ENCODE measurements at places on chromosomes 12 and 14.

GRCh38 chr12:106710143-106710893 is 64.2 kb upstream of the RIC8B start:
- DNase-seq: no peak

GRCh38 chr14:92694807-92695206 is 53.6 kb downstream of the LGMN start:
- no peak for DNase-seq

- no peak for DNase-seq
Measured at GRCh38 chr14:64695071-64695470, 9.2 kb upstream of the PLEKHG3 start.

- no peak for DNase-seq
Measured at GRCh38 chr12:69501154-69501895, 31.1 kb downstream of the FRS2 start.

DNA sequence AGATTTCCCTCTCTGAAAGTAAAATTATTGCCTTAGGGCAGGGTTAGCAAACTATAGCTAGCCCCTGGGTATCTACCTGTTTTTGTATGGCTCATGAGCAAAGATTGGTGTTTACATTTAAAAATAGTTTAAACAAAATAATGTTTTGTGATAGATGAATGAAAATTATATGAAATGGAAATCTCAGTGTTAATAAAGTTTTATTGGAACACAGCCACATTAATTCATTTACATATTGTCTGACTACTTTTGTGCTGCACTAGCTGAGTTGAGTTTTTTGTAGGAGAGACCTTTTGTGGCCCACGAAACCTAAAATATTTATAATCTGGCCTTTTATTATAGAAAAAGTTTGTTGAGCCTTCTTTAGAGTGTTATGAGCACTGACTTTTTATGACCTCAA is 48.5 kb downstream of the ADIPOR2 start:
- no peak for DNase-seq

- no peak for DNase-seq
Measured at GRCh38 chr12:4050340-4050739, 177.1 kb upstream of the PARP11 start.

DNA sequence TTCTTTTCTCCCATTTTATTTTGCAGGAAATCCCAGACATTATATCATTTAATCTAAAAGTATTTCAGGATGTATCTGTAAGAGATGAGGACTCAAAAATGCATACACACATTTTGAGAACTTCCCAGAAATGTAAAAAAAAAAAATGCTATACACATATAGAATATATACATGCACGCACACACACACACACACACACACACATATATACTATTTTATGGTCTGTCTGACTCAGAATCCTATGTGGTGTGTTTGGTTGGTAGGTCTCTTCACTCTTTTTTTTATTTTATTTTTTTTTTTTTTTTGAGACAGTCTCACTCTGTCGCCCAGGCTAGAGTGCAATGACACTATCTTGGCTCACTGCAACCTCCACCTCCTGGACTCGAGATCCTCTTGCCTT is 65.5 kb downstream of the FBXO34 start:
- DNase-seq: no peak

- DNase-seq: no peak
Measured at GRCh38 chr12:126084480-126084879, 1019.2 kb downstream of the AACS start.

GRCh38 chr12:123712780-123713319 is 697 bp downstream of the ATP6V0A2 start:
- DNase-seq: no peak

- DNase-seq: no peak
Measured at GRCh38 chr12:5332551-5332950, 99.4 kb upstream of the NTF3 start.

All from BJ (cell line).